ENCODE measurements at places on chromosomes 6 and 20. TPM values are rescaled to one million over a fixed set of nuclear protein-coding genes. Genes with fewer than 3 reads are reported as not detected.

GRCh38 chr6:112014483-112014882 is 39.4 kb upstream of the CCN6 start:
- H3K27ac ChIP-seq, result no peak overlapping the region
- DNase-seq, result peak; percentile 89
- H3K36me3 ChIP-seq, result no peaks in the 10 kb centered on the region
- peaks cover 9% of the 10 kb centered on the region for H3K4me1 ChIP-seq

DNA sequence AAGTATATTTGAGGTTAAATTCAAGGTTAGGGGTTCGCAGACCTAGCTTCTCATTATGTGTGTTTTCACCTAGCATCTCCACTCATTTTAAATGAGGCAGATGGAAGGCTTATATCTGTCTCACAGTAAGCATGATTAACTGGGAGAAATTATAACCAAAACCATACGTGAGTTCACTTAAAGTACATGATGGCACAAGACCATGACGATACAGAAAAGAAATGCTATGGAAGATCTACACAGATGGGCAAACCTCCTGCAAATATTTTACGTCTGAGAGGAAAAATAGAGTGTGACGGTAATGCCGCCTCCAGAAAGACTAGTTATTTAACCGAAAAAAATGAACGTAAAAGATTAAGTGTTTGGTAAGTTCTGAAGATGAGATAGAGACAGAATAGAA is 337.8 kb downstream of the FARS2 start:
- H3K36me3 ChIP-seq, result no peaks in the 10 kb centered on the region
- no peak for DNase-seq
- no peak overlapping the region for H3K27ac ChIP-seq
- no peaks in the 10 kb centered on the region for H3K27me3 ChIP-seq
- no peak overlapping the region for H3K4me3 ChIP-seq
- H3K4me1 ChIP-seq, result no peaks in the 10 kb centered on the region

DNA sequence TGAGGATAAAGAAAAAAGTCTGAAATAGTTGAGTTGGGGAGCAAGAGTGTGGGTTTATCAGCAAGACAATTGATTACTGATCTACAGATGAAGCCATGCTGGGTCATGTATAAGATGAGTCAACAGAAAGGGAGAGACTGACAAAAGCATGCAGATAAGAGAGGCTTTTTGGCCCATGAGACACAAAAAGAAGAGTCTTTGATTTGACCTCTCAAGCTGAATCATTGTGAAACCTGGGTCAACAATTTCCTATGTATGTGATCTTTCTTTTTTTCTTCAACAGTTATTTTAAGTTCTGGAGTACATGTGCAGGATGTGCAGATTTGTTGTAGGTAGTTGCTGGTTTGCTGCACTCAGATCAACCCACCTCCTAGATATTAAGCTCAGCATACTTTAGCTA is 15.9 kb downstream of the RIMS1 start:
- no peaks in the 10 kb centered on the region for H3K36me3 ChIP-seq
- H3K4me3 ChIP-seq, result no peak overlapping the region
- no peak for DNase-seq
- no peak overlapping the region for H3K27ac ChIP-seq
- H3K27me3 ChIP-seq, result no peaks in the 10 kb centered on the region

GRCh38 chr6:37061157-37061804 is 55.8 kb downstream of the FGD2 start:
- no peak overlapping the region for H3K4me3 ChIP-seq
- DNase-seq, result no peak
- no peaks in the 10 kb centered on the region for H3K27me3 ChIP-seq
- no peaks in the 10 kb centered on the region for H3K36me3 ChIP-seq
- no peak overlapping the region for H3K27ac ChIP-seq
- H3K4me1 ChIP-seq, result peaks cover 10% of the 10 kb centered on the region

DNA sequence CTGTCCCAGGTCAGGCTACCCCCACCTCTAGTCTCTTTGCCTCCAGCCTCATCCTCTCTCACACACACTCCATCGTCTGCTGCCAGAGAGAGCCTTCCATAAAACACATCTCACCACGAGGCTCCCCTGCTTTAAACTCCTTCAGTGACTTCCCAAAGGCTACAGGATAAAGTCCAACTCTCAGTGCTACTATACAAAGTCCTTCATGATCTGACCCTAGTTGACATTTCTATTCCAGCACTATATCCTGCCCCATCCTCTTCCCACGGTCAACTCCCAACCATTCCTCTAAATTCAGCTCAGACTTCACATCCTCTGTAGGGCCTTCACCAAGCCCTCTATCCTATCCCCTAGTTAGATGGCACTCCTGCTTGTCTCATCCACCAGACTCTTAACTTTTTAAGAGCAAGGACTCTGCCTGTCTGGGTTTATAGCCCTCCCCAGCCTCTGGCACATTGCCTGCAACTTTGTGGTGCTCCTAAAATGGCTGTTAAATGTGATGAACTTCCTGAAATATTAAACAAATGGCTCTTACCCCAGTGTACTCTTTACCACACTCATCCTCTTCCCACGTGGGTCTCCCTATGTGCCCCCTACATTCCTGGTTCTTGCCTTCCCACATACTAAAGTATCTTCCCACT is 36.1 kb downstream of the KIF16B start:
- H3K4me3 ChIP-seq, result no peak overlapping the region
- no peaks in the 10 kb centered on the region for H3K4me1 ChIP-seq
- no peak for DNase-seq
- H3K27ac ChIP-seq, result no peak overlapping the region

- no peak for DNase-seq
- peak overlapping the region; percentile 72 for H3K27ac ChIP-seq
- H3K27me3 ChIP-seq, result no peaks in the 10 kb centered on the region
- H3K36me3 ChIP-seq, result no peaks in the 10 kb centered on the region
Observed at GRCh38 chr6:108738684-108739416, 109.4 kb upstream of the ARMC2 start.

DNA sequence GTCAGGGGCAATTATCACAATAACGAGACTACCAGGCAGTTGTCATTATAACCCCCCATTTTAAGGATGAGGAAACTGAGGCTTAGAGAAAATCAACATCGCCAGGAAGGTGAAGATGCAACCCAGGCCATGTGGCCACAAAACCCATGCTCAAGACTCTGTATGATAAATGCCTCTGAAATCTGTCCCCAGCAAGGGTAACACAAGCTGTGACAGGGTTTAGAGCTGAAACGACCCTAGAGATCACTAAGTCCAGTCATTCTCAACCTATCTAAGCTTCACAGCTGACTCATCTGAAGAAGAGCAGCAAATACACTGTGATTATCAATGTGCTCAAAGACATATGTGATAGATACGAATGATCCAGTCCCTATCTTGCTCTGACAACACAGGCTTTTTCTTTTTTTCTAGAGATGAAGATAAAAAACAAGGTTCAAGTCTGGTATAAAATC is 47.0 kb downstream of the ARHGAP18 start:
- no peaks in the 10 kb centered on the region for H3K36me3 ChIP-seq
- H3K4me3 ChIP-seq, result no peak overlapping the region
- no peak overlapping the region for H3K27ac ChIP-seq
- DNase-seq, result no peak

DNA sequence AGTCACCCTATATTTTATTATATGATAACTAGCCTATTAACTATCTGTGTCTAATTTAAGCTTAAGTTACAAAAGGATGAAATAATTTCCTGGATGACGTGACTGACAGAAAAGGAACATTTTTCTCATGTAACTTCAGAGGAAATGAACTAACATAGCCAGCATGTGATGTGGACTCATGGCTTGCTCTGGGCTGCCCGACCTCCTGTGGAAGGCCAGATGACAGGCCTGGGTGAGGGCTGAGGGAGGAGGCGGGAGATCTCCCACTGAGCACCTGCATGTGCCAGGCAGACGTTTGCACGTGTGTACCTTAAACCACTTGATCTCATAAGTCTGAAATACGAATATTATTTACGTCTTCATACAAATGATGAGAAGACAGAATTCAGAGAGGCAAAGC is 321.1 kb downstream of the SYNE1 start:
- DNase-seq, result peak; percentile 68
- no peak overlapping the region for H3K4me3 ChIP-seq
- H3K4me1 ChIP-seq, result peaks cover 21% of the 10 kb centered on the region
- H3K27ac ChIP-seq, result peak overlapping the region; percentile 79
- H3K36me3 ChIP-seq, result peaks cover 26% of the 10 kb centered on the region

- H3K27ac ChIP-seq, result no peak overlapping the region
- H3K36me3 ChIP-seq, result no peaks in the 10 kb centered on the region
- DNase-seq, result no peak
- no peak overlapping the region for H3K4me3 ChIP-seq
Observed at GRCh38 chr6:43833223-43833995, 63.4 kb downstream of the VEGFA start.

GRCh38 chr6:45724511-45724910 is 291.1 kb downstream of the CLIC5 start:
- H3K27me3 ChIP-seq, result no peaks in the 10 kb centered on the region
- H3K4me1 ChIP-seq, result peaks cover 3% of the 10 kb centered on the region
- no peak overlapping the region for H3K27ac ChIP-seq
- no peaks in the 10 kb centered on the region for H3K36me3 ChIP-seq
- no peak overlapping the region for H3K4me3 ChIP-seq

DNA sequence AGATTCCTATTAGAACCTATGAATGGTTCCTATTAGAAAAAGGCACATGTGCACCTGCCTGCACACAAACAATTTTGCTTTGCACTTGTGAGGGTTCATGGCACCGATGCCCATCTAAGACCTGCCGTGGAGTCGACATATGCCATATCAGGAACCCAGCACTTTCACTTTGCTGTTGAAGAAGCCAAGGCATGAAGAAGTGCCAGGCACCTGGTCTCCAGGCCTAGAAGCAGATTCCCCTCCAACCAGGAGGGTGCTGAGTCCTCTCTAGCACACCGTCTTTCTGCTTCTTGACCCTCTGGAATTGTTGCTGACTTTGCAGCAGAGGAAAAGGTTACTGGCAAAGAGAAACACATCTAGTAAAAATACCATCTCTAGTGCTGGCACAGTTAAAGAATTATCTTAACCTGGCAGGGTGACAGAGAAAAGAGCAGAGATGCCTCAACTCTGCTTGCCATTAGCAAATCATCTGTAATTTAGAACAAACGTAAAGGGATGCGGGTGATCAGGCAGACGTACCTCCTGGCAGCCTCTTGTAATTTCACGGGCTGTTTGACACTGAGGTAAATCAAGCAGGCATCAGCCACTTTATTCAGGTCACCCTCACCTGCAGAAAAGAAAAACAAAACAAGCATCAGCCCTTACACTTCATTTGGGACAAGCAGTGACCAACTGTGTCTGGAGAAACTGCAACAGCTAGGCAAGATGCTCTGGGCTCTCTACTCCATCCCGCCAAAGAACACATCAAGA is 37.2 kb downstream of the TTI1 start:
- DNase-seq, result no peak
- H3K27ac ChIP-seq, result no peak overlapping the region
- no peak overlapping the region for H3K4me3 ChIP-seq
- H3K4me1 ChIP-seq, result peaks cover 40% of the 10 kb centered on the region
- peaks cover 17% of the 10 kb centered on the region for H3K36me3 ChIP-seq
- no peaks in the 10 kb centered on the region for H3K27me3 ChIP-seq

- no peak for DNase-seq
- H3K27me3 ChIP-seq, result no peaks in the 10 kb centered on the region
- no peaks in the 10 kb centered on the region for H3K4me1 ChIP-seq
Observed at GRCh38 chr6:79650950-79651349, 19.8 kb downstream of the SH3BGRL2 start.

DNA sequence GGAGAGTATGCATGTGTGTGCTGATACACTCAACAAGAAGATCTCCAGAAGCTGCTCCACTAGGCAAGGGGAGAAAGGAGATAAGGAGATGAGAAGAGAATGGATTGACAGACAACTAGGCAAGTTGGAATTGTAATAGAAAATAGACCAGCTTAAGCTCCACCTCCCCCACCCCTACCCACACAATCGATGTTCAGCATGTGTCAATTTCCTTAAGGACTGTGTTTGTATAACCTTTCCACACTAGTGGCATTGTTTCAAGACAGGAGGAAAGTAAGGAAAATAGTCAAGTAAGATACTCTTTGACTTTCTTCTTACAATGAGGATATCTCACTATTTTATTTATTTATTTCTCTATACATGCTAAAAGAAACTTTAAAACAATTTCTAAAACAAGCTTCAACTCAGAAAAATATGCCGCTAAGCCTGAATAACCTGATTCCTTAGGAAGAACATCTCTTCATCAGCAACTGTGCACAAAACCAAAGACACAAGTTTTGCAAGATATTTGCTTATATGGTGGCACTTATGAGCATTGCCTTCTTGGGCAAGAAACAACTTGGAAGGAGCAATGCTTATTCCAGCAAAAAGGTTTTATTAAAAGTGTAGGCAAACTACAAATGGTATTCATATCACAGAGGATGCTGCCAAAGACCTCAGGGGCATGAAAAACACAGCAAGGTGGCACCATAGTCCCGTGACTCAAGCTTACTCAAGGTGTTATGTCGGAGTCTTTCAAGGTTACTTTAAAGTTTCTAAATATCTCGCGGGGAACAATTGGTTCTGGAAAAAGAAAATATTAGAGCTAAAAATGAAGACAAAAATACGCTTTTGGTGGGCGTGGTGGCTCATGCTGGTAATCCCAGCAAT is 249.1 kb downstream of the COL12A1 start:
- no peaks in the 10 kb centered on the region for H3K4me1 ChIP-seq
- no peak for DNase-seq
- H3K27ac ChIP-seq, result no peak overlapping the region
- no peaks in the 10 kb centered on the region for H3K36me3 ChIP-seq
- H3K27me3 ChIP-seq, result no peaks in the 10 kb centered on the region

- DNase-seq, result no peak
- H3K36me3 ChIP-seq, result no peaks in the 10 kb centered on the region
- no peak overlapping the region for H3K27ac ChIP-seq
- H3K4me3 ChIP-seq, result no peak overlapping the region
- H3K4me1 ChIP-seq, result no peaks in the 10 kb centered on the region
Observed at GRCh38 chr20:63161176-63161651, 54.7 kb downstream of the YTHDF1 start.

DNA sequence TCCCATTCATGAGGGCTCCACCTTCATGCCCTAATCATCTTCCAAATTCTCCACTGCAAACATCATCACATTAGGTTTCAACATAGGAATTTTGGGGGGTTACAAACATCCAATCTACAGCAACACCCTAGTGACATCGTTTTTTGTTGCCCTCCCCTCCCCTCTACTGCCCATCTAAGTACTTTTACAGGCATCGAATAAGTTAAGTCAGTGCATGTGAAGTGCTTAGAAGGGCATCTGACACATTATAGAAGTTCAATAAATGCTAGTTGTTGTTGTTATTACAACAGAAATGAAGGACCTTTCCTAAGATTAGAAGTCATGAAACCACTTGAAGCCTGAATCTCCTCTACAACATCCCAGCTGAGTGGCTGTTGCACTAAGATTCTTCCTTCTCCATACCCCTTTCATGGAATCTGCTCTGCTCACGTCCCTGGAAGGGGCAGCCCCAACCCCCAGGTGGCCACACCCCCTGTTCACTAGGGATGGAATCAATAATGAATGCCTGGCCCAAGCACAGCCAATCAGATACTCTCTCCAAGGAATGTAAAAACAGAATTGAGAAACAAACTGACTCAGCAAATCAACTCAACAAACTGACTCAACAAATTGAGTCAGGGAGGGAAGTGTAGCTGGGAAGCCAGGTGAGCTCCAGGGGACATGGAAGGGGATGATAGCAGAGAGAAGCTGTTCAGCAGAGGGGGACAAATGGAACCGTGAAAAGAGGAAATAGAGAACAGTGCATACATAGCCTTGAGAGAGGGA is 3.9 kb upstream of the LRP11 start:
- H3K4me3 ChIP-seq, result no peak overlapping the region
- H3K4me1 ChIP-seq, result peaks cover 3% of the 10 kb centered on the region
- H3K27me3 ChIP-seq, result no peaks in the 10 kb centered on the region
- no peak overlapping the region for H3K27ac ChIP-seq

Gene SAMD10
- total RNA-seq, result 4.3 TPM

Gene TDRD6
- total RNA-seq, result not detected

Gene SYCP2L
- total RNA-seq, result 6.4 TPM

Gene CCN5
- total RNA-seq, result not detected

Gene ZNF292
- total RNA-seq, result 31.5 TPM

Gene SLC17A9
- 12.4 TPM for total RNA-seq

Gene NOX3
- total RNA-seq, result not detected

Gene RNF114
- 59.4 TPM for total RNA-seq

Gene TPD52L1
- 32.4 TPM for total RNA-seq
